Tracheal epithelial cell (primary cell): ENCODE measurements at places on chromosomes 7 and 10. TPM values are rescaled to one million over a fixed set of nuclear protein-coding genes. Genes with fewer than 3 reads are reported as not detected.

The SPDYE18 gene
- total RNA-seq, result not detected in 2 replicates

The CYP26C1 gene
- 0.24 TPM in 1 of 2 replicates, not detected in the other for total RNA-seq

The AGR3 gene
- total RNA-seq, result not detected in 2 replicates

The SORCS3 gene
- total RNA-seq, result 1.2 TPM in 1 of 2 replicates, not detected in the other

The FAM131B gene
- total RNA-seq, result 0.21 and 0.24 TPM in 2 replicates

The LLCFC1 gene
- not detected in 2 replicates for total RNA-seq

The CPN1 gene
- total RNA-seq, result not detected in 2 replicates

The KNDC1 gene
- under 0.01 and 0.21 TPM in 2 replicates for total RNA-seq

The NSUN6 gene
- total RNA-seq, result 8.3 and 10.1 TPM in 2 replicates

The WNT8B gene
- not detected in 2 replicates for total RNA-seq

The HIF1AN gene
- total RNA-seq, result 6.0 and 6.7 TPM in 2 replicates

The GPR15LG gene
- 3.4 TPM in 2 replicates for total RNA-seq

The CTNNA3 gene
- total RNA-seq, result under 0.01 TPM in 1 of 2 replicates, not detected in the other

The CFAP43 gene
- 0.21 and 0.48 TPM in 2 replicates for total RNA-seq

The ACTL6B gene
- total RNA-seq, result not detected in 2 replicates
